ENCODE measurements at places on chromosomes 12 and 14.

DNA sequence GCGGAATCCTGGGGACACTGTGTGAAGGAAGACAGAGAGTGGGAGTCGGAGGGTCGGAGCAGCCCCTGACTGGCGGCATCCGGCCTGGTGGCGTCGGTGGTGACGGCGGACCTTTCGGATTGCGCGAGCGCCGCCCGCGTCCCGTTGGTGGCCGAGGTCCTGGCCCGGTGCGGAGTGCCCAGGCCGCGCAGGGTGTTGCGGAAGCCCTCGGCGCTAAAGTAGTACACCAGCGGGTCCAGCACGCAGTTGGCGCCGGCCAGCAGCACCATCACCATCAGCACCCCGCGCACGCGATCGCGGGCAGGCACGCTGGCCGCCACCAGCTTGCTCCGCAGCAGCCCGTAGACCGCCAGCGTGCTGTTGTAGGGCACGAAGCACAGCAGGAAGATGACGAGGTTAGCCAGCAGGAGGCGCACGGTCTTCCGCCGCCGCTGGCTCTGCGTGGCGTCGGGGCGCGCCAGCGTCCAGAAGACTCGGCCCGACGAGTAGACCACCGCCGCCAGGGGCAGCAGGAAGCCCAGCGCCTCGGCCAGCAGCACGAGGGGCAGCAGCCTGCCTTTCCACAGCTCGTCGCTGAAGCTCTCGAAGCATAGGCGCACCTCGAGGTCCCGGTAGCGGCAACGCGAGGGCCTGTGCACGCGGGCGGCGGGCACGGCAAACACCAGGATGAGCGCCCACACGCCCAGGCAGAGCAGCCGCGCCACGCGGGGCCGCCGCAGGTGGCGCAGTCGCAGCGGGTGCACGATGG is 13.1 kb upstream of the CHD4 start:
- DNase-seq, result no peak

DNA sequence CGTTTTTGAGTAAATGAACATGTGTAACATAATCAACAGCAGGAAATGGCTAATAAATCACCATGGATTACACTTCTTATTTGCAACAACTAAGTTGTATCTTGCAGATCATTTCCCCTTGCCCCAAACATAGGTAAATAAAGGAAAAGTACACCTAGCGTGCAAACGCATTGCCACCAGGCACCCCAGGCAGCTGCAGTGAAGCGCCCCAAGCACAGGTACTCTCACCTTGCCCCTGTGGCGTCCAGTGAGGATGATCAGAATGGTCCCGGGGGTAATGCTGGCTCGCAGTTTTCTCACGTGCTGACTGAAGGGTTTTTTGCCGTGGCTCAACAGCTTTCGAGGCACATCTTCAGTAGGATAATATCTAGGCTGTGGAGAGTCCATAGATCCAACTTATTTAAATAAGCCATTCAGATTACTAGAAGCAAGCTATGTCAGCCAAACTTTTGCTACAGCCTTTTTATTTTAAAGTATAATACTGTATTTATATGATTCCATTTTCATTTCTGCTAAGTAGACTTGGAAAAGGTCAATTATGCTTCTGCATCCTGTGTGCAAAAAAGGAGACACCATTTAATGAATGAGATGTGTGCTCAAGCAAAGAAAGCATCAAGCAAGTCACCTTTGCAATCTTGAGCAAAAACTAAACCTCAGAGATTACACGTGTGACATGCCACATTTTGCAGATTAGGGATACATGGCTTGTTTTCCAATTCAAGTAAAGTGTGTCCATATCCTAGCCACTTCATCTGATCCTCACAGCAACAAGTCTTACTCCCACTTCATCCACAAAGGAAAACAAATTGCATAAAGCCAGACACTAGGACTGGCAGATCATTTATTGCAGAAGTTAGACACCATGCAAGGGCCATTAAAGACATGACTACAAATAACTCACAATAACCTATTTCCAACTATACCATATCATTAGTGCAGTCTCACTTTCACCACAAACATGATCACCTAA is 2.6 kb downstream of the RPL6 start:
- no peak for DNase-seq

- DNase-seq, result no peak
Measured at GRCh38 chr14:97760050-97760449, 962.9 kb downstream of the VRK1 start.

- no peak for DNase-seq
Measured at GRCh38 chr12:95701722-95702418, 88.7 kb downstream of the NTN4 start.

DNA sequence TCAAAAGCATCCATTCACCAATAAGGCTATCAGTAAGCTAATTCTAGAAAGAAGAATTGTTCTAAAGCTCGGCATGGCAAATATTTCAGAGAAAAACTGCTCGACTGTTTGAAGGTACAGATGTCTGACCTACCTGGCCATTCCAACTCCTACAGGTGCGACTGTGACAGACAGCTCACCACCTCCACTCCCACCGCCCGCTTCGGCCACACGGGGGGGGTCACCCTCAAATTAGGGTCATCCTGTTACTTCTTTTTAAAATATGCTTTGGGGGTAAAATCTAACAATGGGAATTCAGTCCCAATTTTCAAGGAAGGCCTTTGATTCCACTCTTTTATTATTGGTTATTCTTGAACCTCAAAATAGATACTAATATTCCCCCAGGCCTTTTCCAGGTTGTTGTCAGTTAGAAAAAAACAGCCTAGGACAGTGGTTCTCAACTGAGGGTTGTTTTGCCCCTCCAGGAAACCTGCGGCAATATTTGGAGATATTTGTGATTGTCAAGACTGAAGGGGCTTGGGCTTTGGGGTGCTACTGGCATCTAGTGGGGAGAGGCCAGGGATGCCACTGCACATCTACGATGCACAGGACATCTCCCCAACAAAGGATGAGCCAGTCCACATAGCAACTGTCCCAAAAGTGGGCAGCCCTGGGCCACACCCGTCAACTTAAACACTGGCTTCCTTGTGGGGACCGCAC is 81.2 kb downstream of the BCL11B start:
- DNase-seq, result no peak

DNA sequence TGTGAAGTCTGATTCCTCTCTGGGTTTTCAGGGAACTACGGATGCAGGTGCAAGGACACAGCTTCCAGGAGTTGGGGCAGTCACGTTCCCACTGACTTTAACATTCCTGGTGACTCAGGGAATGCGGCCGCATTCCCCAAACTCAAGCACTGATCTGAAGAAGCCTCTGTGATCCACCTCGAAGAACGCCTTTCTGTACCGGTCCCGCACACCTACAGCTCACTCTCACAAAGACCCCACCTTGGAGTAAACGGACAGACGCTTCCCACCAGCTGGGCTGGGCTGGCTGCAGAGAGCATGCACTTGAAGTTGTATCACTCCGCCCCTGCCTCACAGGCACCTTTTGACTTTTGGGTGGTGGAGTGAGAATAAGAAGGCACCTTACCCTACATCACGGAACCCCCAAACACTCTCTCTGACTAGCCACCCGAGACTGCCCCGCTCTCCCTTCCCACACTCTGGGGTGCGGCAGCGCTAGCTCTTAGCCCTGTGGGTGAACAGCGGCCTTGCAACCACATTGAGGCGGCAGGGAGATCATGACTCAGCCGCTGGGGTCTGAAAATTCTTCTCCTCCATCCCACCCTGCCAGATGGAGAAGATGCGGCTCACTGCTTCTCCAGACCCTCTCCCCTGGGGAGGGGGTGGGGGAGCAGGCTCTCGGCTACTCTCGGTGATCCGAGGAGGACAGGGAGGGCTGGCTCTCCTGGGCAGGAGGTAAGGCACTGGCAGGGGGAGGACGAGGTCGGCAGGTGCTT is 23.7 kb upstream of the HDAC7 start:
- DNase-seq, result no peak

DNA sequence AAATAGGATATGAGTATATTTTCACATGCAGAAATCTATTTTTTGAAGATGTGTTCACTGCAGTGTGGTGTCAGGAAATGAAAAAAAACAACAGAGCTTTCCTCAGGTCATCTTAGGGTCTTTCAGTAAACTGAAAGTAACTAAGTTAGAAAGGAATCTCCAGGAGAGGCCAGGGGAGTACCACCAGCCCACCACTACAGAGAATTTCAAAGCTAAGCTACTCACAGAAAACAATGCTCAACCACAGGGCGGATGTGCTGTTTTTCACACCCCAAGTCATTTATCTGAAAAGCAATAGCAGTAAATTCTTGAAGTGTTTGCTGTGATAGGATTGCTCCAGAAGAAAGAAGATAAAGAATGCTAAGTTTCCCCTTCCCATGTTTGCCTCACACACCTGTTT is 79.0 kb downstream of the IFNG start:
- DNase-seq, result no peak

- no peak for DNase-seq
Measured at GRCh38 chr14:36070031-36070719, 106.3 kb downstream of the PTCSC3 start.

- no peak for DNase-seq
Measured at GRCh38 chr12:86134561-86134960, 121.6 kb downstream of the MGAT4C start.

GRCh38 chr14:61471297-61472005 is 150.1 kb downstream of the PRKCH start:
- DNase-seq, result no peak

DNA sequence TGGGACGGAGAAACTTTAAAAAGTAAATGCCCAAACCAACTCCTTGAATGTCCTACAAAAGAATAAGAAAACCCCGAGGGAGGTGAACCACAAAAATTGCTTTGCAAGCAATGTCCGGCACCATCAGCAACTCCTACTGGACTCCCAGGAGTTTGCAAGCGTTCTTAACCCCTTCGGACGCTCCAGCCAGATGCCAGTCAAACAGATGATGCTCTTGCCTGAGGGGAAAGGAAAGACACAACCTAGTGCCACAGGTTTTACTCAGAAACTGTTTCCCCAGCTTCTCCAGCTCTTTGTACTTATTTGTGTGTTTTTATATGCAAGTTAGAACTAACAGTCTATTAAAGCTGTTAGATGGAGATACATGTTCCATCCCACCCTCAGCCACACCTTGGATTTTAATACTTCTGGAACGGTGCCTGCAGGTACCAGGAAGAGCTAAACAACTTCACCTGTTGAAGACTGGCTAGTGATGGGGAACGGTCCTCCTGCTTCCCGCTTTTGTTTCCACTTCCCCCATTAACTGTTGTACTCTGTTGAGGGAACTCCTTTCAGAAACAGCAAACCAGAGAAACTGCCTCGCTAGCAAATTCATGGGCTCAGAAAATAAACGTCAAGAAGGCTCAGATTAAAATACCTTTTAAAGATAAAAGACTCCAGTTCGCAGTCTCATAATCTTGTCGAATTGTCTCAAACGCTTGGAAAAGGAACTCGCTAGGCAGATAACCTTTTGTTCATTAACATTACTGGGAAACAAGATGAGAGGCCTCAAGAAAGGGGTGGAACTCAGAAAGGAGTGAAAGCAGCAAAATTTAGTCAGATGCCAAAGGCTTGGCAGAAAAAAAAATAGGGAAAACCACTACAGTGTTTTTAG is 1.1 kb upstream of the FERMT2 start:
- DNase-seq, result no peak

- DNase-seq, result no peak
Measured at GRCh38 chr12:53501615-53502181, 615 bp downstream of the TARBP2 start.

- no peak for DNase-seq
Measured at GRCh38 chr12:56141946-56142784, 10.2 kb upstream of the MYL6B start.

GRCh38 chr12:111664499-111664898 is 21.3 kb downstream of the BRAP start:
- DNase-seq, result no peak

DNA sequence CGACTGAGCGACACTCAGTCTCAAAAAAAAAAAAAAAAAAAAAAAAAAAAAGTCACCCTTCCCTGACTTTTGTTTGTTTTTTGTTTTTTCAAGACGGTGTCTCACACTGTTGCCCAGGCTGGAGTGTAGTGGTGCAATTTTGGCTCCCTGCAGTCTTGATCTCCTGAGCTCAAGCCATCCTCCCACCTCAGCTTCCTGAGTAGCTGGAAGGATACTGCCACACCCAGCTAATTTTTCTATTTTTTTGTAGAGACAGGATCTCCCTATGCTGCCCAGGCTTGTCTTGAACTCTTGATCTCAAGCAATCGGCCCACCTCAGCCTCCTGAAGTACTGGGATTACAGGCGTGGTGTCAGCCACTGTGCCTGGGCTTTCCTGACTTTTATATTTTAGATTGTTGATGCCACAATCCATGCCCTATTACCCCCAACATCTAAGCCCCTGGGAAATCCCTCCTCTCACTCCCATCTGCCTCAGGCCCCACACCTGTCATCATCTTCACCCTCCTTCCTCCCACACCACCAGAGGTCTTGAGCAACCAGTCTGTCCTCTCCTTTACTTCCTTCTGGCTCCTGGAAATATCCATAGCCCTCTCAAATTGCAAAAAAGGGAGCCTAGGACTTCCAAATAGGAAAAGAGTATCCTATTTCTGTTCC is 7.8 kb downstream of the IKZF4 start:
- no peak for DNase-seq

DNA sequence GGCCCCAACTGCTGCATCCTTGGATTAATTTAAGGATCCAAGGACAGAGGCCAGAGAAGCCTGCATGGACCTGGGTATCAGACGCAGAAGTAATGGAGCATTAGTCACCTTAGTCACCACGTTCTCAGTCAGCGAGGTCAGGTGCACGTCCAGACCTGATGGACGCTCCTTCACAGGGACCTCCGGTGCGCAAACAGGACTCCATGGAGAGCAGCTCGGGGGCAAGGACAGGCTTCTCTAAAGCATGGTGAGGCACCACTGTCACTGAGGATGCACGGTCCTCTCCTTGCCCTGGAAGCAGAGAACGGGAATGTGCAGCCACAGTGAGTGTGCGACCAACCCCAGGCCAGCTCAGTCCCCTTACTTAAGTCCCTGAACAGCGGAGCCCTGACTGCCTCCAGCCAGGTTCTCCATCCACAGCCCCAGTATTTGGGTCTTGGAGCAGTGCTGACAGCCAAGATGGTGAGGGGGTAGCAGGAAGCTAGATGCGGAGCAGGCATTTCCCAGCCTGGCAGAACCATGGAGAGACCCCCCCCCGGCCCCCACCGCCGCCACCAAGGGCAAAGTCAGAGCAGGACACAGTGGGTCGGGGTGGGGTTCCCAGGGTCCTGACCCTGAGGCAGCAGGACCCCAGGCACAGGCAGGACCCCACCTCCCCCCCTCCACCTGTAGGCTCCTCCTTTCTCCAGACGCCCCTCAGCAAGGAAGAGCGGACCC is 253.4 kb upstream of the SFSWAP start:
- no peak for DNase-seq

DNA sequence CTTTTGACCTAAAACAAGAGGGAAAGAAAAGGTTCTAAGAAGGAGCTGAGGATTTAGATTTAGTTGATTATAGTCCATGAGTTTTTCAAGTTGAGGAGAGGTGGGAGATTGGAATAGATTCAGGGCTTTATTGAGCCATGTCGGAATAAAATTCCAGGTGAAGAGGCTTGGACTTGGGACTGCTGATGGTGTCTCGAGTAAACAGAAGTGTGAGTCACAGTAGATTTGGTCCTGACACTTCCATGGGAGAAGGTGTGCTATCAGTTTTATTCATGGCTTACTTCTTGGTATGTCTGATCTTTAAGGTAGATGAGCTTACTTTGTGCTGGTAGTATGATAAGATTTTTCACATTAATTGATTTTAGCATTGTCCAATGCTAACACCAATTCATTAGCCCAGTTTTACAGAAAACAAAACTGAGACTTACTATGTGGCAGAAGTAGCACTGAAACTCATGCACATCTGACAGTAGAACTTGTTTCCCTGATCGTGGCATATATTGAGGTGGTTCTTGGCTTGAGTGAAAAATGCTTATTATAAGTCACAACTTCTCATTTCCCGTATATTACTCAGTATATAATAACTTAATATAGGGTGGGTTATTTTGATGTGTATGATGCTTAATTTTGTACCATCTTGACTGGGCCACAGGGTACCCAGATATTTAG is 172.4 kb upstream of the IGF1 start:
- no peak for DNase-seq

GRCh38 chr12:70849265-70849960 is 71.1 kb downstream of the PTPRR start:
- DNase-seq, result no peak
